Upper lobe of left lung (tissue), 6 donors: ENCODE measurements at places on chromosomes 5 and 9. TPM values are rescaled to one million over a fixed set of nuclear protein-coding genes. Genes with fewer than 3 reads are reported as not detected.

- H3K36me3 ChIP-seq: no peaks in the 10 kb centered on the region
- no peak overlapping the region for H3K27ac ChIP-seq
- H3K27me3 ChIP-seq: no peaks in the 10 kb centered on the region
- no peak overlapping the region for H3K4me3 ChIP-seq
- no peaks in the 10 kb centered on the region for H3K4me1 ChIP-seq
- no peak for DNase-seq
Observed at GRCh38 chr5:145586661-145587307, 248.4 kb downstream of the PRELID2 start.

Gene TDRD7
- 10.5 TPM for total RNA-seq

Gene CARD6
- 14.7 TPM for total RNA-seq

DNA sequence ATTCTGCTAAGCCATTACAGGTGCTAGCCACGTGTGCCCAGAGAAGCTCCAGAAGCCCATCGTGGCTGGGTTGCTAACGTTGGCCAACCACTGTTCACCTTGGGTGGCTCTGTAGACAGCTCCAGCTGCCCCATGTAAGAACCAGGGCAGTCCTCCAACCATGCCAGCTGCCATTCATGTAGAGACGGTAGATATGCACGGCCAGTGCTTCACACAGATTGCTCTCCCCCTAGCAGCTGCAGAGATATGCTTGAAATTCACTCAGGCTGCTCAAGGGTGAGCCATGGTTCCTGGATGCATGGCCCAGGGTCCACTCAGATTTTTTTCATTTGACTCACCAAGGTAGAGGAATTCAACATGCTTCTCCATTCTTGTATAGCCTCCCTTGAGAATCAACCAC is 31.0 kb downstream of the GADD45G start:
- no peak overlapping the region for H3K4me3 ChIP-seq
- no peak for DNase-seq
- no peak overlapping the region for H3K27ac ChIP-seq

DNA sequence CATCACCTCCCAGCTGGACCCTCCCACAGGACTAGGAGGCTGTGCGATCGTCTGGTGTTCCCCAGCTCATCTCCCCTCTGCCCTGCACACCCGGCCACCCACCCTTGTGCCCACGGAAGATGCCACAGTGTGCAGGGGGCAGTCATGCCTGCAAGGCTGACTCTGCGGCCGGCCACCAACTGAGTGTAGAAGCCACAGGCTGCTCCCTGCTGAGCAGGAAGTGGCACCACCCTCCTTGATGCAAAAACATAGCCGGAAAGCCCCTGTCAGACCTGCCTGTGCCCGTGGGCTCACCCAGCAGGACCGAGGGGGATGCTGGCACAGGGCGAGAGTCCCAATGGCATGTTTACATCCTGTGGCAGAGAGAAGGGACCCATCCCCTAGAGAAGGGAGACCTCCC is 40.3 kb upstream of the SLC12A7 start:
- no peaks in the 10 kb centered on the region for H3K27me3 ChIP-seq
- DNase-seq: no peak
- H3K36me3 ChIP-seq: no peaks in the 10 kb centered on the region
- no peak overlapping the region for H3K4me3 ChIP-seq
- H3K4me1 ChIP-seq: peaks cover 21% of the 10 kb centered on the region
- H3K27ac ChIP-seq: no peak overlapping the region

GRCh38 chr9:3850098-3850497 is 324.3 kb upstream of the RFX3 start:
- H3K4me3 ChIP-seq: no peak overlapping the region
- H3K36me3 ChIP-seq: no peaks in the 10 kb centered on the region
- H3K27me3 ChIP-seq: no peaks in the 10 kb centered on the region
- H3K27ac ChIP-seq: no peak overlapping the region
- DNase-seq: no peak

- no peaks in the 10 kb centered on the region for H3K27me3 ChIP-seq
- no peaks in the 10 kb centered on the region for H3K36me3 ChIP-seq
- DNase-seq: no peak
- H3K4me1 ChIP-seq: no peaks in the 10 kb centered on the region
- no peak overlapping the region for H3K4me3 ChIP-seq
Observed at GRCh38 chr5:26847041-26847736, 191.2 kb downstream of the CDH9 start.

GRCh38 chr5:113294311-113295110 is 140.3 kb downstream of the TSSK1B start:
- H3K36me3 ChIP-seq: no peaks in the 10 kb centered on the region
- peak overlapping the region; percentile 78 for H3K27ac ChIP-seq
- peak; percentile 91 for DNase-seq
- H3K27me3 ChIP-seq: no peaks in the 10 kb centered on the region
- H3K4me1 ChIP-seq: no peaks in the 10 kb centered on the region
- H3K4me3 ChIP-seq: peak overlapping the region; percentile 58

Gene PCDHGA4
- 2.6 TPM for total RNA-seq

GRCh38 chr9:79053598-79053997 is 518.2 kb upstream of the TLE4 start:
- H3K4me1 ChIP-seq: no peaks in the 10 kb centered on the region
- H3K27me3 ChIP-seq: no peaks in the 10 kb centered on the region
- H3K36me3 ChIP-seq: no peaks in the 10 kb centered on the region
- no peak overlapping the region for H3K4me3 ChIP-seq
- H3K27ac ChIP-seq: no peak overlapping the region

DNA sequence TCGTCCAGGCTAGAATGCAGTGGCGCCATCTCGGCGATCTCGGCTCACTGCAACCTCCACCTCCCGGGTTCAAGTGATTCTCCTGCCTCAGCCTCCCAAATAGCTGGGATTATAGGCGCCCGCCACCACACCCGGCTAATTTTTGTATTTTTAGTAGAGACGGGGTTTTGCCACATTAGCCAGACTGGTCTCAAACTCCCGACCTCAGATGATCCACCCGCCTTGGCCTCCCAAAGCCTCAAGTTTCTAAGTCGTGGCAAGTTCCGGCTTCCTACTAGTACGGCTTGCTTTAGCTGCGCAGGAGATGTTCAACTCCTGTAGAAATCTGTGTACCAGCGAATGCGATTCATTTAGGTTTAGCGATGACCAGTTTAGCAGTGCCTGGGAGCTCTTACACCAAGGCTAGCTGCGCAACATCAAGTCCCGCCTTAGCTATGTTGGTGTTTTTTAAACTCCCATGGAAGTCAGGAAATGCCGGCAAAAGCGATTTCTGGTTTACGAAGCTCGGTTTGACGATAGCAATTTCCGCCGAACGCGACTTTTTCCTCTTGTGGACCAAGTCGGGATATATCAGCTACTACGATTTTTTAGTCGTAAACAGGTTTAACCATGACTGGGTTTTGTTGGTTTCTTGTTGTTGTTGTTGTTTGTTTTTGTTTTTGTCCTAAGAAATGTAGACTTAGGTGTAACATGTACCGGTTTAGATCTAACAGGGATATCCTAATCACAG is 46.4 kb downstream of the ANXA2R start:
- H3K4me1 ChIP-seq: peaks cover 15% of the 10 kb centered on the region
- no peak overlapping the region for H3K4me3 ChIP-seq
- H3K27ac ChIP-seq: peak overlapping the region; percentile 95
- no peaks in the 10 kb centered on the region for H3K36me3 ChIP-seq
- H3K27me3 ChIP-seq: peaks cover 36% of the 10 kb centered on the region
- peak; percentile 37 for DNase-seq

Gene SPINK7
- total RNA-seq: not detected

GRCh38 chr5:173602423-173602822 is 14.0 kb downstream of the BOD1 start:
- H3K4me1 ChIP-seq: peaks cover 15% of the 10 kb centered on the region
- H3K27ac ChIP-seq: no peak overlapping the region
- no peak overlapping the region for H3K4me3 ChIP-seq
- no peaks in the 10 kb centered on the region for H3K27me3 ChIP-seq

Gene SPATA31E1
- total RNA-seq: not detected

GRCh38 chr5:11174591-11174990 is 413.6 kb upstream of the DAP start:
- no peak overlapping the region for H3K27ac ChIP-seq
- no peak overlapping the region for H3K4me3 ChIP-seq
- DNase-seq: no peak
- no peaks in the 10 kb centered on the region for H3K4me1 ChIP-seq
- H3K27me3 ChIP-seq: no peaks in the 10 kb centered on the region

Gene DENND1A
- 12.5 TPM for total RNA-seq

DNA sequence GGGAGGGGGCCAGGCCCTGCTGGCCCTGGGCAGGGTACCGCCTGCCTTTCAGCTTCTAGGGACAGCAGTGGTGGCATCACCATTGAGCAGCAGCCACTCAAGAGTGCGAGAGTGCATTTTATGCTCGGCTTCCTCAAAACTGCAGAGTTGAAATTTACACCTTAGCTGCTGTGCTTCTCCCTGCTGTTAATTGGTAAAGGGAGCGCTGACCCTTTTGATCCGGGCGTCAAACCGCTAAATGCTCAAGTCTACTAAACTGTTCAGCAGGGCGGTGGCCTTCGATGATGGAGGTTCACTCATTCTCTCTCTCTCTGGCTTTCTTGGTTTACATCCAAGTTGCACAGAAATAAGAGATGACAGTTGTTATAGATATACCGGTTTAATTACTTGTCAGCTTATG is 368.6 kb upstream of the IRX2 start:
- H3K27ac ChIP-seq: no peak overlapping the region
- no peak for DNase-seq
- no peaks in the 10 kb centered on the region for H3K4me1 ChIP-seq

DNA sequence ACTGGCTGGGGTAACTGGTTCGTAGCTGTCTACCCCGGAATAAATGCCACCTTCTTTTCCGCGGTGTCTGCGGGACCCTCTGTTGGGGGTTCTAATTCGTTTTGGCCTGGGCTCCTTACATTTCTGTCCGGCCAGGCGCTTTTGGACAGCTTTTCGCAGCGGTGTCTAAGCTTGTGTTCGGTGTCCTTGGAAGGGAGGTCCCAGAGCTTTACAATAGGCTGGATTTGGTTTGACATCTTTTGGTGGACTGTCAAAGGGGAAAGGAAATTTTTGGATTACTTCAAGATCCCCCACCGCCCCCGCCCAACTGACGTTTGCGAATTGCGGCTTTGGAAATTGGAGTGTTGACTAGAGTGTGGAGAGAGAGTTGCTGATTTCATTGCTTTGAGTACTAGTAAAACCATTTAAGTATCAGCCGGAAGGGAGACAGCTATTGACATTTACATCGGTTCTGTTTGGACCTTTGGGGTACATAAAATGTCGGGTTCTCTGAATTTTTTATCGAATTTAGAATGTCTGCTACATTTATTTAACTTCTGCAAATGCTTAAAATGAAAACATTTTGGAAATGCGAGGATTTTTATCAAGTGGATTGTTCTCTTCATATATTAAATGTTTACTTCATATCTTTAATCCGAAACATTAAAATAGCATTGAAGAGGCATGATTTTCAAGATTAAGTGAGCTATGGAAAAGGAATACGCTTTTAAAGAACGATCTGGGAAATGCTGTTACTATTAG is 4.7 kb upstream of the PURA start:
- no peaks in the 10 kb centered on the region for H3K27me3 ChIP-seq
- H3K4me3 ChIP-seq: peak overlapping the region; percentile 94
- peak overlapping the region; percentile 95 for H3K27ac ChIP-seq
- no peaks in the 10 kb centered on the region for H3K36me3 ChIP-seq
- peaks cover 38% of the 10 kb centered on the region for H3K4me1 ChIP-seq

Gene NDUFS6
- total RNA-seq: 28.4 TPM

Gene RPS14
- total RNA-seq: 1,289 TPM

- no peaks in the 10 kb centered on the region for H3K36me3 ChIP-seq
- no peak for DNase-seq
Observed at GRCh38 chr5:4735261-4735660, 404.9 kb upstream of the ADAMTS16 start.

- H3K36me3 ChIP-seq: peaks cover 86% of the 10 kb centered on the region
- no peak for DNase-seq
- peaks cover 7% of the 10 kb centered on the region for H3K4me1 ChIP-seq
- no peak overlapping the region for H3K27ac ChIP-seq
- no peak overlapping the region for H3K4me3 ChIP-seq
- no peaks in the 10 kb centered on the region for H3K27me3 ChIP-seq
Observed at GRCh38 chr9:137109250-137110146, 5.0 kb downstream of the DPP7 start.

DNA sequence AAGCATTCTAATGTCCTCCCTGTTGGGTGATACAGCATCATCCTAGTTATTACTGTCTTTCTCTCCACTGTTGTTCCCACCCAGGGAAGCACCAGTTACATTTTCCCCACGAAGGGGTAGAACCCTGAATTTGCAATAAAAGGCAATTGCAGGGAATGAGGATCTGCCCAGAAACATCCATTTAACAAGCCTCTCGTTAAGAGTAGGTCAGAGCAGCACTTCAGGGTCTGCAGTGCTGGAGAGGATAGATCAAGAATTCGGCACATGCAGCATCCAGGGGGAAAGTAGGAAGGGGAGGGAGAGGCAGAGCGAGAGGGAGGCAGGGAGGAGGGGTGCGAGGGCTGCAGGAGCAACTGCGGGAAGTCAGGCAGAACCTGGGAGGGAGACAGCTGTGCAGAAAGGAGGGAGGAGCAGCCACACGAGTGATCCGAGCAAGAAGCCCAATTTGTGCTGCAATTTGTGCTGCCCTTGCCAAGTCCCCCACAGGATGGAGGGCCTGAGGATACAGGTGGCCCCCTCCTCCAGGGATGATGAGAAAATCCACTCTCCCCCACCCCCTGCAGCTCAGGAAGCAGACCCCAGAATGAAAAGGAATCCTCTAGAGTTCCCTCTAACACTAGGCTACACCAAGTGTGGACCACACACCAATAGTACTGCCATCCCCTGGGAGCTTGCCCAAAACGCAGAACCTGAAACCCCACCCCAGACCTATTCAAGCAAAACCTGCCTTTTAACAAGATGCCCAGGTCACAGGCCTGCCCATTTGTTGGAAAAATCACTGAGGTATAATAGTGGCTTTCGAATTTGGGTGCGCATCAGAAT is 62.2 kb downstream of the EPB41L4B start:
- H3K27me3 ChIP-seq: no peaks in the 10 kb centered on the region
- DNase-seq: no peak
- no peak overlapping the region for H3K4me3 ChIP-seq
- H3K4me1 ChIP-seq: no peaks in the 10 kb centered on the region
- no peak overlapping the region for H3K27ac ChIP-seq
- no peaks in the 10 kb centered on the region for H3K36me3 ChIP-seq

DNA sequence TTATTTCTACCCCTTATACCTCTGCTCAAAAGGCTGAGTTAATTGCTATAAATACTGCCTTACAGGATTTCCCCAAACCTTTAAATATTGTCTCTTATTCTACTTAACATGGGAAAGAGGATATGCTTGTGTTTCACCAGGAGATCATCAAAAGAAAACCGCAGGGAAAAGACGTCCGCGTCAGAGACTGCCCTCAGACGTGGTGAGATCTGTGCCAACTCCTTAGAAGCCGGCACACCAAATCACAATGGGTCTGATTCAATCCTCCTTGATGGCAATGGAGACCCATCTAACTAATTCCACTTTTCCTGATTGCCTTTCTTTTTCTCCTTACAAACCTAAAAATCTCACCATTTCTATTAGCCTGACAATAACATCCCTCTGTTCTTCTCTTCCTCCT is 55.0 kb downstream of the SH3PXD2B start:
- peaks cover 9% of the 10 kb centered on the region for H3K4me1 ChIP-seq
- no peaks in the 10 kb centered on the region for H3K36me3 ChIP-seq
- H3K27me3 ChIP-seq: no peaks in the 10 kb centered on the region
- no peak for DNase-seq

GRCh38 chr9:101495810-101496209 is 37.8 kb upstream of the RNF20 start:
- no peaks in the 10 kb centered on the region for H3K4me1 ChIP-seq
- no peak overlapping the region for H3K4me3 ChIP-seq
- no peaks in the 10 kb centered on the region for H3K27me3 ChIP-seq
- no peak overlapping the region for H3K27ac ChIP-seq

Gene TMEM232
- total RNA-seq: 6.7 TPM

Gene PCDHA10
- total RNA-seq: 2.3 TPM

Gene ARSB
- total RNA-seq: 20.7 TPM
